NCI-H226 (cell line): ENCODE measurements at places on chromosomes 11 and 22.
A peak's percentile ranks its signal among the peaks of the same experiment; 100 is the strongest.

DNA sequence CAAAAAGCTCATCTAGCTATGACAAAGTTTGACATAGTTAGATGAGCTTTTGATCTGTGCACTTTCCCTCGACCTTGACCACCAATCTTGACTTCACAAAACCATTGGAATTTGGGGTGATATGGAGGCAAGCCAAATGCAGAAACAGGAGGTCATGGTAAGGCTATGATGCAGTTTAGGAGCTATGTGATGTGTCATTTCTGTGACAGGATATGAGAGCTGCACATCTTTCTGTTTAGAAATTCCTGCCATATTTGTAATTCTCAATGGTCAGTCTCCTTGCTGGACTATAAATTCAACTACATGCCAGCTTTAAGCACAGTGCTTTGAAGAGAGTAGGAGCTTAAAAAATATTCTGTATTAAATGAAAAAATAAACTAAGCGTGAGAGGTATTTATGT lies 12.9 kb downstream of the OR51B6 start:
- DNase-seq = peak; percentile 94

- no peak for DNase-seq
These were observed 16.1 kb upstream of the PCF11 start for GRCh38 chr11:83140691-83141455.

DNA sequence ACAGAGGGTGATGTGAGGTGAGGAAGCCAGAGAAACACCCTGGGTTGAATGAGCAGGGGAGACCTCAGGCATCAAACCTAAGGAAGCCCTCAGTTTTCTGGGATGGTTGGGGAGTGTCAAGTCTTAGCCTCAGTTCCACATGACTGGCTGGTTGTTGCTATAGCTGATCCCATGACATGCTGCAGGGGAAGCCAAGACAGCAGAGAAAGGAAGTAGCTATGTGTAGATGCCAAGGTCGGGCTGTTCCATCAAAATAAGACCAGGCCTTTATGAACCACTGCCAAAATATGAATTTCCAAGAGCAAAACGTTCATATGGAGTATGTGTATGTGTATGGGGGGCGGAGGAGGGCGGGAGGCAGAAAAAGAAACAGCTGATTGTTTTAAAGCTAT lies 11.6 kb downstream of the CD59 start:
- DNase-seq = no peak

GRCh38 chr11:2814751-2815150 lies 70.8 kb downstream of the CDKN1C start:
- no peak for DNase-seq

DNA sequence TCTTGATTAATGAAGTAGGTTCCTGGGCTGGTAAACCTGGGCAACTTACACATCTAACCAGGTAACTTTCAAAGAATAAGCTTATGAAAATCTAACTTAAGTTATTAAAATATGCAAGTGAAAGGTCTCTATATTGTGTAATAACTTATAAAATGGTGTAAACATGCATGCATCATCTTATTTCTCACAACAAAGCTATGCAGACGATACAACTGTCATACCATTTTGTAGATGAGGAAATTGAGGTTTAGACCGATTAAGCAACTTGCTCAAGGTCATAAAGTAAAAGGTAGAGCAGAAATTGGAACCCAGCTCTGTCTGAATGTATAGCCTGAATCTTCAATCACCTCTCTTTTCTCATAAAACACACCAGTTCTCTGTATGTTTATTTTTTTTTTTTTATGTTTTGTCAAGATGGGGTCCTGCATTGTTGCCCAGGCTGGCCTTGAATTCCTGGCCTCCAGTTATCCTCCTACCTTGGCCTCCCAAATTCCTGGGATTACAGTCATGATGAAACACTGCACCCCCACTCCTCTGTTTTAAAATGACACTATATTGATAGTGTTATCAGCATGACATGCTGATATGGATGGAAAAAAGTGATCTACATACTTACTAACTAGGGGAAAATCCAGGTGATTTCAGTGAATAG lies 109.6 kb downstream of the SGSM3 start:
- no peak for DNase-seq
